ENCODE measurements at places on chromosomes 1 and 21.

- no peak for DNase-seq
Observed at GRCh38 chr1:233045588-233045987, 95.2 kb downstream of the NTPCR start.

GRCh38 chr1:182968151-182968741 lies 15.3 kb upstream of the SHCBP1L start:
- peak; percentile 77 for DNase-seq

GRCh38 chr1:161427733-161428516 lies 60.2 kb upstream of the CFAP126 start:
- DNase-seq, result peak; percentile 26

- no peak for DNase-seq
Observed at GRCh38 chr1:230127105-230128054, 60.3 kb downstream of the GALNT2 start.

- no peak for DNase-seq
Observed at GRCh38 chr1:114794038-114794437, 13.6 kb upstream of the SIKE1 start.

DNA sequence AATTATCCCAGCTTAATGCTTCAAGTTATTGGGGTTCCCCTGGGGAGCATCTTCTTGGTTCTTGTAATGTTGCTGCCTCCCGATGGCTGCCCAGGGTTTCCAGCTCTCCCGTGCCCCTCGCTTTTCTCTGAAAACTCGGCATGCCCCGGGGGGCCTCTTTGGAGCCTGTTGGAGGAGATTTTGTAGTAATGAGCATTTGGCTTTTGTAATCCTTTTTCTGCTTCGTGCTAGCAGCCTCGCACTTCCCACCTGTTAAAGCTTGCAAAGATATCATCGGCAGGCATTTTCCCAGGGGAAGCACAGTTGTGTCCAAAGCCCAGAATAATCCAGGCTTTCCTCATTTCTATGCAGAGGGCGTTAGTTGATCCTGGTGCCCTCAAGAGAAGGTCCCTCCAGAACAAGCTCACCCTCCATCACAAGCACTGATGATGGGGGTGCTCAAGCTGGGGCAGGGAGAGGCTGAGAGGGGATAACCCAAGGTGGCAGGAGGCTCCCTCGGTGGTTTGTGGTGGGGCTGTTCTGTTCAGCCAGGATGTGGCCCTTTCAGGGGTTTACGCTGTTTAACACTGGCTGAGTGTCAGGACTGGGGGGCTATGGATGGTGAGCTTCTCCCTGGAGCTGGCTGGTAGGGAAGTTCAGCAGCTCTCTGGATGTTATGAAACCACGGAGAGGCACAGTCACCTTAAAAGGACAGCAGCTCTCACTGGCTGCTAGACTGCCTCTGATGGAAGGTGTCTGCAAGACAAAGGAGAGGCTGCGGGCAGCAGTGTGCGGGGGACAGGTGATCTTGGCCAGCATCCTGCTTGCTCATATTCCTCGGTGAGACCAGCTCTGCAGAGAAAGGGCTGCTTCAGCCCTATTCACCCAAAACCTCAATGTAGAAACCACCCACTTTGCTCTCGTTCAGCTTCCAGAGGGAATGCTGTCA lies 477.1 kb upstream of the VAMP3 start:
- no peak for DNase-seq

GRCh38 chr1:160308451-160309184 lies 23.7 kb upstream of the PEX19 start:
- DNase-seq, result no peak

DNA sequence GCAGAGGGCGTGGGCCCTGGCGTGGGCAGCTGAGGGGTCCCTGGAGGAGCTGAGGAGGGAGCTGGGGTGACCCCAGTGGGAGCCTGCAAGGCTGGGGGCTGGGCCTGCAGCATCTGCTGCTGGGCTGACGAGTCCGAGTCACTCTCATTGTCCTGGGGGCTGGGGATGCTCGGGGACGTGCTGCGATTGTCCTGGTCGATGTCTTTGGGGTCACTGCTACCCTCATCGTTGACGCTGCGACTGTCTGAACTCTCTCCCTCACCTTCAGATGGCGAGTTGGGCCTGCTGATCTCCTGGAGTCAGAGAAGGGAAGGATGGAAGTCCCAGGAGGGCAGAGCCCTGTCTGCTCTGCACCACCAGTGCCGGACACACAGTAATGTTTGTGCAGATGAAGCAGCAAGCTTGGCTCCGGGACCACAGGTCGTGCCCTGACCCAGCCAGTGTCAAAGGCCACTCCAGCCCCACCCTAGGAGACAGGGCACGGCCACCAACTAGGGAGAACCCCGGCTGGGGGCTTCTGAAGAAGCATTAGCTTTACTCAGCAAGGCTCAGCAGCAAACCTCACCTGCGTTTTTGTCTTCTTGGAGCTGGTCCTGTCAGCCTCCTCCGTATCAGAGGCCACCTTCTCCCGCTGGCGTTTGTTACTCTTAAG lies 43.4 kb downstream of the SLC45A1 start:
- no peak for DNase-seq

DNA sequence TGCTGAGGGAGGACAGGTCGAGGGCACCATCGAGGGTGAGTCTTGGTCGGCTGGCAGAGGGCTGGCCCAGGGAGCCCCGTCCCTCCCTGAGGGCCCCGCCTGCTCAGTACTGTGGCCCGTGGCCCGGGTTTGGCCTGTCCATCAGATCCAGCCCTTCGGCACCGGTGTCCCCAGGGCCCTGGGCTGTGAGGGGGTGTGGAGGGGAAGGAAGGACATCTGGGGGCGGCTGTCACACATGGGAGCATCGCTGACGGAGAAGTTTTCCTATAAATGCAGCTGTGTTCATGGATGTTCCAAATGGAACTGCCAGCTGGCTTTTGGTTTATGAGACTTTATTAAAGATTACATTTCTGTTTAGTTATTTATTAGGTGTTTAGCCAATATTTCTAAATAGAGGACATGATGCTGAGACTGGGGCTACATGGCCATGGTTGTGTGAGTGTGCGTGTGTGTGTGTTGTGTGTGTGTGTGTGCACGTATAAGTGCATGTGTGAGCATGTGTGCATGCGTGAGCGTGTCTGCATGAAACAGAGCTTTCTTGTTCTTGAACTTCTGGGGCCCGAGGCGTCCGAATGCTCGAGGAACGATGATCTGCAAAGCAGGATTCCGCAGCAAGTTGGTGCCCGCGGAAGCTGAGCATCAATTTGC lies 54.3 kb downstream of the SLX9 start:
- DNase-seq, result no peak

GRCh38 chr1:209787551-209787950 lies 3.2 kb upstream of the C1orf74 start:
- DNase-seq, result no peak

- peak; percentile 41 for DNase-seq
Observed at GRCh38 chr1:196063294-196063693, 544.9 kb downstream of the KCNT2 start.

DNA sequence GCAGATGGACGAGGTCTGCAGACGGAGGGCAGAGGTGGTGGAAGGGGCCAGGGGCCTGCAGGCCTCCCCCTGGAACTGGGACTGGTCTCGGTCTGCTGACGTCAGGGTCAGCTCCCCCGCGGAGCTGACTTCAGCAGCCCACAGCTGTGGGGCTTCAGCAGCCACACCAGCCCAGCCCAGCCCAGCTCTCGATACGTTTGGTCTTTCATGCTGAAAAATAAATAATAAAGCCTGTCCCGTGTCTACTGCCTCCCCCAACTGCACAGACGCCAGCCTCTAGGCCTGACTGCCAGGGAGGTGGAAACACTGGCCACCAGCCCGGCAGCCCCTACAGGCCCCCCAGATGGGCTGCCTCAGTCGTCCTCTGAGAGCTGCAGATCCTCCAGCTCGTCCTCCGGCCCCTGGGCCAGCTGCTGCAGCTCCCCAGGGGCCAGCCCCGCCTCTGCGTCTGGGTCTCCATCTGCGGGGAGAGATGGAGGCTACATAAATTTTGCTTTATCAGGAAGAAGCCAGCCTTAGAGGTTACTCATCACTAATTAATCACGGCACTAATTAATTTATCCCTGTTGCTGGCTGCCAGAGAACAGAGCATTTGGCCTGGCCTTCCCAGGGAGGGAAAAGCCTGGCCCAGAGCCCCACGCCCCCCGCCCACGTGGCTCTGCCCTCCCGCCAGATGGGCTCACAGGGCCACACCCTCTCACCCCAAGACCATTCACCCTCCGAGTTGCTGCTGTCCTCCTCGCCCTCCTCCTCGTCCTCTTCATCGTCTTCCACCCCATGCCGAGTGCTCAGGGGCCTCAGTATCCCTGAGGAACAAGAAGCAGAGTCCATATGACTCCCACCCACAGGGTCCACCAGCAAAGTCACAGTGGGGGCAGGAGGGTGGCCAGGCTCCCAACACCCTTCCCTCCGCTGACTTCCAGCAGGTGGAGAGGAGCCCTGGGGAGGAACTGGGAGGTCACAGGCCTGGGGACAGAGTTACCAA lies 14.4 kb downstream of the NOC2L start:
- DNase-seq, result no peak

- no peak for DNase-seq
Observed at GRCh38 chr1:203599875-203600781, 26.5 kb upstream of the ATP2B4 start.

GRCh38 chr1:67889953-67890567 lies 56.8 kb upstream of the GNG12 start:
- DNase-seq, result peak; percentile 91

DNA sequence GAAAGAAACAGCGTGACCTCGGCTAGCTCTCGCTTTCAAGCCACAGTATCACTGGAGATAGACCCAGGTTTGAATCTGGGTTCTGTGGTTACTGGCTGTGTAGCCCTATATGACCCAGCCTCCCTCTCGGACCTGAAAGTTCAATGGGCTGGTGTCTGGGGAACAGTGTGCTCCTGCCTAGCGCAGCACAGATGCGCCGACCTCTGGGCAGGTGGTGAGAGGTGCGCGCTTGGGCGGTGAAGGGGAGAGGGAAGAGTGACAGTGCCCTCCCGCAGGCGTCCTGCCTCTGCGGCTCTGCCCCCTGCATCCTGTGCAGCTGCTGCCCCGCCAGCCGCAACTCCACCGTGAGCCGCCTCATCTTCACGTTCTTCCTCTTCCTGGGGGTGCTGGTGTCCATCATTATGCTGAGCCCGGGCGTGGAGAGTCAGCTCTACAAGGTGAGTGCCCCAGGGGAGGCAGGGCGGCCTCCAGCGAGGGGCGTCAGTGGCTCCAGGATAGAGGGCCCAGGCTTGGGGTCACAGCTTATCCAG lies 10.5 kb downstream of the SERINC2 start:
- no peak for DNase-seq

- DNase-seq, result peak; percentile 29
Observed at GRCh38 chr1:205588636-205589035, 43.2 kb downstream of the ELK4 start.

DNA sequence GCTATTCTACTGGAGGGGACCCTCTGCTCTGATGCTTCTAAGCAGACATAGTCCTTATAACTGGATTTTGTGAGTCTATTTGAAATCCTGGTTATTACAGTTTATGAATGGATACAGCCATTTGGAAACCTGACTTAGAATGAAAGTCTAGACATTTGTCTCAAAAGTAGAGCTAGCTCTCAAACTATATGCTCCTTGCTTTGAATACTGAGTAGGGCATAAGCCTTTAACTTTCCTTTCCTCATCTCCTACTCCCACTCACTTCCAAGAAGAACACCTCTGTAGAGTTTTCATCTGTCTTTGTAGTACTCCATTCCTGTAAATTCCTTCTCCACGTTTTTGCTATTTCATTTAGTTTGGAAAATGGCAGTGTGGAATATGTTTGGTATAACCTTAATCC lies 9.0 kb upstream of the ARID1A start:
- no peak for DNase-seq

- peak; percentile 68 for DNase-seq
Observed at GRCh38 chr1:173202424-173203145, 4.5 kb downstream of the TNFSF4 start.

Measured in bronchial epithelial cell (primary cell).